Cortex of kidney (tissue), 1 donor: ENCODE measurements at places on chromosomes 3 and 15.

- no peak for DNase-seq
These were observed 13.1 kb downstream of the SLC7A14 start for GRCh38 chr3:170572665-170573253.

- DNase-seq = no peak
These were observed 45.0 kb downstream of the BLM start for GRCh38 chr15:90762109-90762508.

- DNase-seq = no peak
These were observed 34.5 kb upstream of the MGLL start for GRCh38 chr3:127856801-127857200.

- DNase-seq = no peak
These were observed 5.6 kb upstream of the FEZF2 start for GRCh38 chr3:62378921-62379320.

DNA sequence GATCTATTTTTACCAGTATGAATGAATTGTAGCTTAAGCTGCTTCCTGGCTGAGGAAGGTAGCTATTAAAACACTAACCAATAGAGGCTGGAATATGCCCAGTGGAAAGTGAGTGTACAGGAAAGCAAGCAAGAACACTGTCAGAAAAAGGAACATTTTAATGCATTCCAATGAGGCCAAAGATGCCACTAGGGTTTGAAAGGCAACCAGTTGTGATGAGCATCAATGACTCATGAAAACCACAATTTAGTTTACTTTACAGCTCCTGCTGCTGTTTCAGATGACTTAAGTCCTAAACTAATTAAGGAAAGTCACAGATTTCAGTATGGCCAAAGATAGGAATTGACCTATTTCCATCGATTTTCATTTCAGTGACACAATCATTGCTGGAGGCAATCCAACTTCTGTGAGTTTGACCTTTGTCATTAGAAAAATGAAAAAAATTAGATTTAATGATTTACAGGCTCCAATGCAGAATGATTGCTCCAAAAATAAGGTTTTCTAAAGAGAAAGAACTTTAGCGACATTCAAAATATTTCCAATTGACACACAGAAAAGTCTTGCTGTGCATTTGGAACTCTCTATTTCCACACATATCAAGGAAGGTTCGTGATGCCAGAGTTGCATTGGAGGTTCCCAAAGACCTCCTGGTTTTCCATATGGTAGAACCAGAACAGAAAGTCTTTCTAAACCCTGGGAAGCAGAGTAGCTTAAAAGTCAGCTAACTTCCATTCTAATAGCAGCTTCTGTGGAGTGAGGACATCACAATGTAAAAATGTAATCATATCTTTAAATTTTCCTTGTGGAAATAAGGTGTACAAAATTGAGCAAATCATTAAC lies 103.0 kb downstream of the SUCNR1 start:
- no peak for DNase-seq

DNA sequence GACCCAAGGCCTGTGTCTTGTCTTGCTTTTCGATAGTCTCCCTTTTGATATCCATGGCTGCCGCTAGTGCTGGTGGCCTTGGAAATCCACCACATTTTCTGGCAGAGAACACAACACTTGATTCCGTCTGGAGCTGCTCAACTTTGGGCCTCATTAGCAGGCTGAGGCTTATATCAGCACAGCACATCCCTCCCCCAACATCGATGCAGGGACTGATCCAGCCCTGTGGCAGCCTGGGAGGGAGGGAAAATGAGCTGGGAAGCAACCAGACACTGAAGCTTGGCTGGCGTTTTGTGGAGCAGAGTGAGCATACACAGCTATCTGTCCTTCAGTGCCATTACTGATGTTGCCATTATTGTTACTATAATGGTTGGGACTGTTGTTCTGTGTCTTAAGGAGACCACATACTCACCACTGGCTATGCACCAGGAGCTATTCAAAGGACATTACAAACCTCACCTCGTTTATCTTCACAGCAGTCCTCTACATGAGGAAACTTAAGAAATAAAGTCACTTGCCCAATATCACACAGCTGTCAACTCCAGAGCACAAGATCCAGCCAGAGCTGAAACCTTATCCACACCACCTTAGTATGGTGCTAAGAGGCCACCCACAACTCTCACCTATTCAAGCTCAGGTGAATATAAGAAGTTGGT lies 102.9 kb downstream of the SUCLG2 start:
- no peak for DNase-seq

DNA sequence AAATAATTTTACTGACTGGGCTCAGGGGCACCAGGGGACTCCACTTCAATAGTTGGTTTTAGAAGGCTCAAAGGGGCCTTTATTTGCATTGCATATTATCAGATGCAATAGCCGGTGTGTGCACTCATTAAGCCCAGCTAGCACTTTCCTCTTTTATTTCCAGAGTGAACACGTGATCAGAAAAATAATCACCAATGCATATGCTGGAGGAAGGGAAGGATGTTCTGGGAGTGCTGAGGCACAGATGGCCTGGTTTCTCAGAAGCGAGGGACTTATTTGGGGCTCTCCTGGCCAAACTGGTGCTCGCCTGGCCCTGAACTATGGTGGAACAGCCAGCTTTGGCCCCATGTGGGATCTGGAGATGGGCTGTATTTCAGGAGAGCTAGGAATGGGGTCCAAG lies 60.4 kb upstream of the SEC13 start:
- DNase-seq = no peak

DNA sequence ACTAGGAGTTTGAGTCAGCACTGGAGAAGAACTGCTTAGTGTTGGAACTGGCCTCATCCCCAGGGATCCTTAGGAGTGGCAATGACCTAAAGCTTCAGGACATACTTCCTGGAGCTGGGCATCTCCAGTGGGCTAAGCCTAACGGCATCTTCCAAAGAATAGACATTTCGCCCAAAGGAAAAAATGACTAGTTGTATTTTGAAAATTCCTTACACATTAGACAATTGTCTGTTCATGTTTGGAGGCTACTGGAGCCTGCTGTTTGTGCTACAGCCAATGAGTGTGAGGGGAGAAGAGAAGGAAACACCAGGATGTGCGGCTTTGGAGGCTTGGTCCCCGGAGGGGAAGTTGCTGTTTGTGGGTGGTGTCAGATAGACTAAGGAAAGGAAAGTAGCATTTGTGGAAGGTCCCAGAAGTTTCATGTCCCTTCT lies 77.6 kb downstream of the POLR2M start:
- no peak for DNase-seq

- no peak for DNase-seq
These were observed 253.9 kb downstream of the LSAMP start for GRCh38 chr3:116191409-116191808.

DNA sequence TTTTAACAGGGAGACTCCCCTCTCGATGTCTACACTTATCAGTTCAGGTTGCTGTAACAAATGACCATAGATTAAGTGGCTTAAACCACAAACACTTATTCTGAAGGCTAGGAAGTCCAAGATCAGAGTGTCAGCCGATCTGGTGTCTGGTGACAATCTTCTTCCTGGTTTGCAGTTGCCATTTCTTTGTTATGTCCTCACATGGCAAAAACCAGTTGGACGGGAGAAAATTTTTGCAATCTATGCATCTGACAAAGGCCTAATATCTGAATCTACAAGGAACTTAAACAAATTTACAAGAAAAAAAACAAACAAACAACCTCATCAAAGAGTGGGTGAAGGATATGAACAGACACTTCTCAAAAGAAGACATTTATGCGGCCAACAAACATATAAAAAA lies 116.9 kb upstream of the FOXB1 start:
- DNase-seq = no peak

GRCh38 chr15:70318594-70319465 lies 221.1 kb upstream of the TLE3 start:
- no peak for DNase-seq

DNA sequence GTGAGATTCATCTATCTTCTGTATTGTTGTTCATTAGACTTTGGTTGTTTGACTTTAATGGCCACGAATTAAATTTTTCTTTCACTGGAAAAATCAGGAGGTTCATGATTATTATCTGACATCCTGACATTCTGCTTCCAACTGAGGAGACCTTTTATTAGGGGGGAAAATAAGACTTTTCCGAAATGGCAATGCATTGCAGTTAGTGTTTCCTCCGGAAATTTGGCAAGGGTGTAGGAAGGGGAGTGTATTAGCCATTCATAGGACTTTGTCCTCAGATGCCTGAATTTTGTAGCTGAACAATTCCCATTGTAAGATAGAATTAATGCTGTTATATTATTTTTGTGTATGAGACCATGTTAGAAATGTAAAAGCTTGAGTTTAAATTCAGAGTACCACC lies 450.6 kb upstream of the TGFBR2 start:
- DNase-seq = no peak

DNA sequence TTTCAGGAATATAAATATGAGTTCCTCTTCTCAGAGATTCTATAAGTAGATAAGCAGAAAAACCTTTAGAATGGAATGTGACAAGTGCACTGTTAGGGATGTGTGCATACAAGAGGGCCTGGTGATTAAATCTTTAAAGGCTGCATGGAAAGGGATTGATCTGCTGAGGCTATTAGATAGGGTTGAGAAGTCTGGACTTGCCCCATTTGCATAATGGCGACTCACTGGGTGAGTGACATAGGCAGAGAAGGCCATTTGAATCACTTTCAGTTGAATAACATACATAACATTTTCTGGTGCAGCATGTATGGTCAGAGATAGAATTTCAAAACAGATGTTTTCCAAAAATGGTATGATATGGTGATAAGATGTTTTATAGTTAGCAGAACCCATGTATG lies 156.9 kb downstream of the ZNF621 start:
- no peak for DNase-seq

DNA sequence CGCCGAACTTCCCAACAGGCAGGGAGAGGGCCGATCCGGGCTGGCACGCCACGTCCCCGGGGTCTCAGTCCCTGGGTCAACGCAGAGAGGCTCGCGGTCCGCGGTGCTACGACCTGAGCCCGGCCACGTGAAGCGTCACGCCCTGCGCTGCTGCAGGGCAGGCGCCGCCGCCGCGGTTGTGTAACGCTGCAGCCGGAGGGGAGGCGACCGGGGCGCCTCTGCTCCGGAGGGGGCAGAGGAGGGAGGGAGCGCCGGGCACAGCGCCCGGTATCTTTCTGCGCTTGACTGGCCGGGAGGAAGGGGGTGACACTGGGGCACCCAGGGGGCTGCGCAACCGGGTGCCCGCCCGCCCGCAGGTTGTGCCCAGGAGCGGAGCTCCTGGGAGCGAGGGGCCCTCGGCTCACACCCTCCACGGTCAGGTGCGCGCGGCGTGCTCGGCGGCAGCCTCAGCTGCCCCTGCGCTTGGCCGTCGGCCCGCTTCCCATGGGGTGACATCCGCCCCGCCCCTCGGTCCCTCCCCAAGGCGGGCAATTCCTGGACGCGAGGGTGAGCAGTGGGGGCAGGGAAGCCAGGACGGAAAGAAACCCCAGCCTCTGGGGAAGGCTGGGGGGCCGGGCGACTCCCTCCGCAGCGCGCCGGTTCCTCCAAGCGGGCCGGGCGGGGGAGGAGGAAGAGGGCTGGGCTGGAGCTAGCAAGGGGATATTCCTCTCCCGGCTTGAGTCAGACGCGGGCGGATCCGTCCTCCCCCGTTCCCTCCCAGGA lies 852 bp upstream of the BHLHE40 start:
- peak; percentile 100 for DNase-seq

DNA sequence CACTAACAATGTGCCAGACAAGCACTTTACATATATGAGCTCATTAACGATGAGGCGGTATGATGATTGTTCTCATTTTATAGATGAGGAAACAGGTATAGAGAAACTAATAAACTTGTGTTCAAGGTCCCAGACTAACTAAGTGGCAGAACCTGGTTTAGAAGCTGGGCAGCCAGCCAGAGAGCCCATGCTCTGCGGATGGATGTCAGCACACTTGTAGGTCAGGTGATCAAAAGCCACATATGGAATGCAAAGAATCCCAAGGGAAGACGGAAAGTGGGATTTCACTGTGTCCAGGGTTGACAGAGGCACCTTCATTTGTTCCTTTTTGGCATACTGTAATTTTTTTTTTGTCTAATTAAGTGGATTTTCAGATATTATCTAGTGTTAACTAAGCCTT lies 103.7 kb downstream of the EFL1 start:
- DNase-seq = no peak

- no peak for DNase-seq
These were observed 10.4 kb upstream of the CLPX start for GRCh38 chr15:65195548-65195923.

GRCh38 chr15:44623178-44623577 lies 40.3 kb downstream of the SPG11 start:
- no peak for DNase-seq

GRCh38 chr15:29636921-29637320 lies 185.3 kb downstream of the TJP1 start:
- no peak for DNase-seq

DNA sequence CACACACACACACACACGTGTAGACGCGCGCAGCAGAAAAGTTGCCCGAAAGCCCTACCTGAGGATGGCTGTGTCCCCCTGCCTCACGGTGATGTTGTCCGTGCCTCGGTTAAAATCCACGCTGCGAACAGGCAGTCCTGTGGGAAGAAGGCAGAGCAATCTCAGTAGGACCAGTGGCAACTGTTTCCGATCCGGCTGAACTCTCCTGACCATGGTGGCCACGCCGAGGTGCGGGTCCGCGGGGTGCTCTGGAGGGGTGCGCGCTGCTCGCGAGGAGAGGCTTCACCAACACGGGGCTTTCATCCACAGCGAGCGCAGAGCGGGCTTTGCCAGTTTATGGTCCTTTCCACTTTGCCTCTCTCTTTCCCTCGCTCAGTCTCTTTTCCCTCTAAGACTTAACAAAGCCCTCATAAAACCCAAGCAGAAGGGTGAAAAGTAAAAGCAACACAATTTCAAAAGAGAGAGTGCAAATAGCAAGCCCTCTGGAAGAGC lies 422 bp downstream of the LSAMP start:
- no peak for DNase-seq

GRCh38 chr15:66496951-66497501 lies 536 bp downstream of the SNAPC5 start:
- DNase-seq = no peak

DNA sequence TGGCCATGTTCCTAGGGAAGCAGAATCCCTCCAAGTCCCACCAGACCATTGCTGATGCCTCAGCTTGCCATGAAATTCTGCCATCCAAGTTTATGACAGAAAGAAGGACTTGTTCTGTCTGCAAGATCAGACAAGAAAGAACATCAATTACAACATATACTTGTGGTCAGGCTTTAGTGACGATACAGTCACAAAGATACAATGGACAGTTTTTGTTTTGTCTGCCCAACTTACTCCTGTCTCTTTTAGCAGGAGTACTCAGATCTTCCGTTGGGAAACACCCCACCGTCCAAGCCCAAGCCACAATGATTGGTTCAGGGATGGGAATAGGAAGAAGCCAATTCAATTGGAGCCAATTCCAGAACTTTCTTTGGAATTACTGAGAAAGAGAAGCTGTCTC lies 15.7 kb downstream of the KLHL6 start:
- no peak for DNase-seq

- DNase-seq = no peak
These were observed 12.8 kb upstream of the KLF15 start for GRCh38 chr3:126370055-126370454.

- no peak for DNase-seq
These were observed 46.4 kb downstream of the ST3GAL6 start for GRCh38 chr3:98809557-98809956.
